BJ (cell line): ENCODE measurements at places on chromosomes 6 and 20. TPM values are rescaled to one million over a fixed set of nuclear protein-coding genes. Genes with fewer than 3 reads are reported as not detected.

- no peak for DNase-seq
Observed at GRCh38 chr6:85364344-85364743, 85.5 kb upstream of the NT5E start.

DNA sequence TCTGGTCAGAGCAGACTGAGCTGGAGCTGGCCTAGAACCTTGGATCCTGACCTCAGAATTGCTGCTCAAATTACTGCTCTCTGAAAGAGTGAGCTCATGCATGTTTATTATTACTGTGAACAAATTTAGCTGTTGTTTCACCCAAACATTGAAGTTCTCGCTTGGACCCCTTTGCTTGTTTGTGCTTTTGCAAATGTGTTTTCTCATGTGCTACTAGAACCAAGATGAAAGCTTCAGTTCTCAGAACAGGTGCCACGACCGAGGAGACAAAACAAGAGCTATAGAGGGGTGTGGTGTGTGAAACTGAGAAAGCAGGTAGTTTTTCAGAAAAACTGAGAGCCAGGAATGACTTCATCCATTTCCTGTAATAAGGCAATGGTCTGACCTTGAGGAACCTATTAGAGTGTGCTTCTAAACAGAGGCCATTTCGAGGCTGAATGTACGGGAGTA is 50.0 kb upstream of the ESR1 start:
- DNase-seq: no peak

DNA sequence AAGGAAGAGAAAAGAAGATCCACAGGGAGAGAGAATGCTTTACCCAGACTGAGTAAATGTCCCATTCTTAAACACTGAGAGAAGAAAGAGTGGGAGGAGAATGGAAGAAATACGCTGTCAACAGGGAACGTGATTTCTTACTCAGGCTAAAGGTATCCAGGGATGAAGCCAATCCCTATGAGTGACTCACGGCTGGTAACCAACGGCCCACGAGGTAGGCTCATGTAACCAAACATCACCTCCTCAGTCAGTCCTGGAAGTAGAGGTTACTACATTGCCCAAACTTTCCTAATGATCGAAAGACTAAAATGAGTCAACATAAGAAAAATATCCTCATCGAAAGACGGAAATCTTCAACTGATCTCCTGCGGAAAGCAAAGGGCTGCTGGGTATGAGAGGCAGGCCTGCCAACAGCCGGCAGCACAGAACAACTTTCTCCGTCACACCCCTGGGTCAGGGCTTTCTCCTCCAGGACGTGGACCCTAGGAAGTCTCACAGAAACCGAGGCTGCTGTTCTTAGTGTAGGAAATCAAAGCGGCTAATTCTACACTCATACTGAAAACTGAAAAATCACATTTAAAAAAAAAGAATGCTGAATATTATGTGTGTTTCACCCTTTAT is 292.6 kb downstream of the GMDS start:
- peak; percentile 70 for DNase-seq

DNA sequence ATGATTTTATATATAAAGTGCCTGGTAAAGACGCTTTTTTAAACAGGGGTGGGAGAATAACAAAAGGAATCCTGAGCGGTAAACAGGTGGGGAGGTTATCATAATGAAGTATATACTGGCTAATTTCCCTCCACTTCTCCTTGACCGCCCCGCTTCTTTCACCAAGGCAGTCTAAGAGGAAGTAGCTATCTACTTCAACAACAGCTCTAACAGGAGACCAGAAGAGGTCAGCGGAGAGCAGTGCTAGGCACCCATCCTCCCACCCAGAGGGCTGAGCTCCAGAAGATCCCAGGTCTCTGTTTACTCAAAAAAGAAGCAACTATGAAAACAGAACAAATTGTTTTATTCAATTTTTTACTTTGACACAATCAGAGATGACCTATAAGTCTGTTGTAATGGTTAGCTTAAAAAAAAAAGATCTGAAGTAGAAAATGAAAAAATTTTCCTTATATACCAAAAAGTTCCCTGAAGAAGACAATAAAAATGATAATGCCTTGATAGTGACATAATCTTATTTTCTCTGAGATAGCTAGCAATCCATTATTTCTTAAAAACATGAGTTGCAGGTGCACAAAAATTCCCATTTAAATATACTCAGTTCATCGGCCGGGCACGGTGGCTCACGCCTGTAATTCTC is 141.1 kb downstream of the PDSS2 start:
- DNase-seq: no peak

- no peak for DNase-seq
Observed at GRCh38 chr6:106356378-106356777, 4.1 kb upstream of the CRYBG1 start.

GRCh38 chr6:134754013-134754690 is 195.7 kb downstream of the ALDH8A1 start:
- DNase-seq: no peak

GRCh38 chr6:113361014-113361645 is 496.0 kb upstream of the MARCKS start:
- no peak for DNase-seq

GRCh38 chr6:33049323-33050013 is 24.0 kb downstream of the HLA-DPA1 start:
- DNase-seq: no peak

- no peak for DNase-seq
Observed at GRCh38 chr20:9130521-9130920, 61.6 kb downstream of the PLCB4 start.

DNA sequence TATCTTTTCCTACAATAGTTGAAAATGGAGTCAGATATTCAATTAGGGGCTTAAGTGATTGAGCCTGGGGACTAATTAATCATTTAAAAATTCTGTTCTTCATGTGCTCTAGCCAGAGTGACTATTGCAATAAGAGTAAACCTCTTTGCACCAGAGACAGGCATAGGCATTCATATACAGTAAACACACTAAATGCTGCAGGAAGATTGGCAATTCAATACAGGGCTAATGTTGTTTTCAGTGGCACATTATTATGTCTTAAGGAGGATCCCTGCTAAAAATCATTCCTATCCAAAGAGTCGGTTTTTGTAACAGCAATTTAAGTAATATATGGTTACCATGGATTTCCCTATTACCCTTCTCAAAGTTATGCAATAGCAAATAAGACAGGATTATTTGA is 1.2 kb downstream of the PDE7B start:
- DNase-seq: no peak

- DNase-seq: no peak
Observed at GRCh38 chr6:158744986-158745430, 74.2 kb downstream of the EZR start.

The CLVS2 gene
- under 0.01 TPM in 1 of 2 replicates, not detected in the other for polyA plus RNA-seq

The DPPA5 gene
- not detected in 2 replicates for polyA plus RNA-seq

The TPBG gene
- 101 and 104 TPM in 2 replicates for polyA plus RNA-seq

The SLC4A11 gene
- polyA plus RNA-seq: 0.94 and 1.2 TPM in 2 replicates

The PRRT1 gene
- 0.77 and 0.78 TPM in 2 replicates for polyA plus RNA-seq

The FNDC1 gene
- 0.10 and 0.22 TPM in 2 replicates for polyA plus RNA-seq

The ARG1 gene
- polyA plus RNA-seq: not detected in 2 replicates
